ENCODE measurements at places on chromosomes 6 and 20.

GRCh38 chr6:12404651-12405050 lies 114.5 kb downstream of the EDN1 start:
- no peak for DNase-seq

DNA sequence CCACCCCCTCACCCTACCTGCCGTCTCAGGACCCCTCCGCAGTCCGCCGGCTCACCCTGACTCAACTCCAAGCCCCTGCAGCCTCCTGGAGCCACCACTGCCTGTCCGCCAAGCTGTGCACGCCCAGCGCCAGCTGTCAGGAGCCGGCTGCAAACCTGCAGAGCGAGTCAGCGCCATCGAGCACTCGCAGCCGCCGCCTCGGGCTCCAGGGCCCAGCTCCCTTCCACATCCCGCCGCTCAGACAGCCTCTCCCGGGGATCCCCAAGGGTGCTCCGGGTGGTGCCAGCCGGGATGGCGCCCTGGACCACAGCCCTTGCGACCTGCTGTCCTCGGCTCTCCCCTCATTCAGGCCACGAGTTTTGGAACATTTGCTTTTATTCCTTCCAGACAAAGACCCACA lies 4.3 kb downstream of the TNNC2 start:
- DNase-seq: peak; percentile 41

DNA sequence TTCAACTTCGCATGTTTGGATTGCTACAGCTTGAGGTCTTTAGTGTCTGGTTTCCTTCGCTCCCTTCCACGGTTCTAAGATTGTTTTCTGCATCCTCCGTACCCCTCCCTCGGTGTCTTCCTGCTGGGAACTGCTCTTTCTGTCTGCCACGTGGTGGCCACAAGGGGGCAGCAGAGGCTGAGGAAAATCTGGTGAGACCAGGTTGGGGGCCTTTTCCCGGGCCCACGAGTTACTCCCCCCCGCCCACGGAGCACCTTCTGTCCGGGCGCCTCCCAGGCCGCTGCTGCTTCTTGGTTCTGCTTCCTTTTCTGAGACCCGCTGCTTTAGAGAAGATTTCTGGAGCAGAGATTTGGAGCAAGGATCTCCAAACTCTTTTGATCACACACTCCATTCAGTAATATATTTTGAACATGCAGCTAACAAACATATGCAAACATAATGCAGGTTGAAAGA lies 21.1 kb upstream of the NOTCH4 start:
- DNase-seq: peak; percentile 21

DNA sequence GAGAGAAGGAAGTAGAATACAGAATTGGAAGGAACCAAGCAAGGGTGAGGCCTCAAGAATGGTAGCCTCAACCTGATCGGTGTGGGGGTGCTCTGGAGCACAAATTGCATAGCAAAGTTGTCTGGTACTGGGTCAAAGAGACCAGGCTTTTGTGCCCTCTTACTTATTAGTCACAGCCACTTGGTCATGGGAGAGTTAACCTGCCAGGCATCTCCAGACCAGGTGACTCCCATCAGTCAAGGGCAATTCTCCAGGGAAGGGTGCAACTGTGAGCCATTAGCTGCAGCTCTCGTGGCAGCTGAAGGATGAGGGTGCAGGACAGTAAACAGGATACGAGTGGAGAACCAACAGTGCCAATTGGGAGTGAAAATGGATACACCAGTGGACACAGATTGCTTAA lies 47.7 kb upstream of the PLCB4 start:
- DNase-seq: peak; percentile 2

GRCh38 chr6:89895276-89895874 lies 1.1 kb downstream of the GJA10 start:
- DNase-seq: no peak

DNA sequence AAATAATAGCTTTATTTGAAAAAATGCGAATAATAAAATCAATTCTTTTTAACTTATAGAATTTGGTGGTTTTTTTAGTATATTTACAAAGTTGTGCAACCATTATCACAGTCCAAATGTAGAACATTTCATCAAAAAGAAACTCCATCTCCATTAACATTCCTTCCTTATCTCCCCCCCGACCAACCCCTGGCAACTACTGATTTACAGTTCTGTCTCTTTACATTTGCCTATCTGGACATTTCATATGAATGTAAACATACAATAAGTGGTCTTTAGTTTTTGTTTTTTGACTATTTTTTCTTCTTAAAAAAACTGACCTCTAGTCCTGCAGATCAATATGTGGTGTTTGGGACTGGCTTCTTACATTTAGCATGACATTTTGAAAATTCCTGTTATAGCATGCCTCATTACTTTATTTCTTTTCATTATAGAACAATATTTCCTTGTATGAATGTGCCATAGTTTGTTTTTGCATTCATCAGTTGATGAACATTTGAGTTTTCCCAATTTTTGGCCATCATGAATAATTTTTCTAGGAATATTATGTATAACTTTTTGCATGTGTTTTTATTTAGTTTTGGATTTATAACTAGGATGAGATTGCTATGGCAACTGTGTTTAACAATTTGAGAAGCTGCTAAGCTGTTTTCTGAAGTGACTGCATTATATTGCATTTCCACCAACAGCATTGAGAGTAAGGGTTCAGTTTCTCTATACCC lies 344.7 kb downstream of the NKAIN2 start:
- DNase-seq: no peak

All from NCI-H345 (cell line).